ENCODE measurements at places on chromosomes 2 and 18. TPM values are rescaled to one million over a fixed set of nuclear protein-coding genes. Genes with fewer than 3 reads are reported as not detected.

DSG1 gene
- not detected for total RNA-seq

GCG gene
- not detected for total RNA-seq

RUFY4 gene
- 0.76 TPM for total RNA-seq

SNTG2 gene
- total RNA-seq: 2.5 TPM

KIAA2012 gene
- not detected for total RNA-seq

MAP4K3 gene
- 12.5 TPM for total RNA-seq

DDX18 gene
- 139 TPM for total RNA-seq

GAL3ST2 gene
- total RNA-seq: 0.89 TPM

CPO gene
- total RNA-seq: not detected

AQP4 gene
- total RNA-seq: not detected

FAM161A gene
- 6.6 TPM for total RNA-seq

C2orf72 gene
- total RNA-seq: 2.6 TPM

MARCO gene
- total RNA-seq: not detected

MROH2A gene
- total RNA-seq: not detected

CRYBA2 gene
- total RNA-seq: not detected

FIGN gene
- not detected for total RNA-seq

ASTL gene
- total RNA-seq: 2.7 TPM

RAMP1 gene
- total RNA-seq: 1.0 TPM

PIEZO2 gene
- total RNA-seq: not detected

IL36A gene
- total RNA-seq: not detected

CFAP65 gene
- not detected for total RNA-seq

TSHZ1 gene
- total RNA-seq: 10.8 TPM

SLC35F5 gene
- total RNA-seq: 17.9 TPM

PROM2 gene
- total RNA-seq: 0.47 TPM

FER1L5 gene
- not detected for total RNA-seq

TRABD2A gene
- total RNA-seq: 56.3 TPM

TCF23 gene
- not detected for total RNA-seq

ASB18 gene
- not detected for total RNA-seq

NIF3L1 gene
- total RNA-seq: 30.8 TPM

RAB6D gene
- not detected for total RNA-seq

KCNS3 gene
- not detected for total RNA-seq

STAT4 gene
- total RNA-seq: 70.8 TPM

KCNG3 gene
- 1.5 TPM for total RNA-seq

EMILIN1 gene
- 0.61 TPM for total RNA-seq

DES gene
- not detected for total RNA-seq

DAW1 gene
- not detected for total RNA-seq

TTL gene
- total RNA-seq: 29.2 TPM

All from activated CD8-positive, alpha-beta T cell treated with anti-CD3 and anti-CD28 coated beads for 36 hours (primary cell).